Ammon's horn (tissue), 1 donor: ENCODE measurements at places on chromosomes 2 and 18.
A peak's percentile ranks its signal among the peaks of the same experiment; 100 is the strongest.

DNA sequence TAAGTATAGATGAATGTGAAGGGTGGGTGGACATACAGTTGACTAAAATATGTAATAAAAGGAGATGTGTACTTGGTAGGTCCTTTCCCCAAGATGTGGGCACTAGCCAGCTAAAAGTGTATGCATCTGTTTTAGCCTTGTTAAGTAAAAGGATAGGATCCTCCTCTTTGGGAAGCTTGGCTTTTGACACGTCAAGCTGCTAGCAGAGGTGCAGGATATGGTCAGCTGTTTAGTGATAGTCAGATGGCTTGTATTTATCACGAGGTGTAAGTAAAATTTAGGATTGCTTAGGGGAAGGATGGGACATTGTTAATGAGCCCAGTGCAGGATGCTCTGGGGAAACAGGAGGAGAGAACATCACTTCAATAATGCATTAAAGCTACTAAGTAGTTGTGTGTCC, 1.5 kb downstream of the MFSD6 start:
- no peak for DNase-seq

DNA sequence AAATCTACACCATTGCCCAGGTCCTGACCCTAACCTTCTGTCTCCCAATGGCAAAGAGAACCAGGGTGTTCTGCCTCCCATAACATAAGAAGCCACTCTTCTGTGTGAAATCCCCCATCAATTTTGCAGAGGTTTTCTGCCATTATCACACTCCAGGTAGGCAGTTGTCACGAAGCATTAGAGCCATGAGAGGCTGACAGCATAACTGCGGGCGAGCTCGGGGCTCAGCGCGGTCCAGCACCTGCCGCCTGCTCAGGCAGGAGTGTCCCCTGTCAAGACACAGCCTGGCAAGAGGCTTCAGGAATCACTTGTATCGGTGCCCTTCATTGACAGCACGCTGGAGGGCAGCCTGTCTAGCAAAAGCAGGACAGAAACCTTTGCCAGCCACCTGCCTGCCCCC, 251.2 kb downstream of the SATB2 start:
- DNase-seq, result no peak

GRCh38 chr2:26033270-26033817, 540 bp upstream of the RAB10 start:
- peak; percentile 70 for DNase-seq

DNA sequence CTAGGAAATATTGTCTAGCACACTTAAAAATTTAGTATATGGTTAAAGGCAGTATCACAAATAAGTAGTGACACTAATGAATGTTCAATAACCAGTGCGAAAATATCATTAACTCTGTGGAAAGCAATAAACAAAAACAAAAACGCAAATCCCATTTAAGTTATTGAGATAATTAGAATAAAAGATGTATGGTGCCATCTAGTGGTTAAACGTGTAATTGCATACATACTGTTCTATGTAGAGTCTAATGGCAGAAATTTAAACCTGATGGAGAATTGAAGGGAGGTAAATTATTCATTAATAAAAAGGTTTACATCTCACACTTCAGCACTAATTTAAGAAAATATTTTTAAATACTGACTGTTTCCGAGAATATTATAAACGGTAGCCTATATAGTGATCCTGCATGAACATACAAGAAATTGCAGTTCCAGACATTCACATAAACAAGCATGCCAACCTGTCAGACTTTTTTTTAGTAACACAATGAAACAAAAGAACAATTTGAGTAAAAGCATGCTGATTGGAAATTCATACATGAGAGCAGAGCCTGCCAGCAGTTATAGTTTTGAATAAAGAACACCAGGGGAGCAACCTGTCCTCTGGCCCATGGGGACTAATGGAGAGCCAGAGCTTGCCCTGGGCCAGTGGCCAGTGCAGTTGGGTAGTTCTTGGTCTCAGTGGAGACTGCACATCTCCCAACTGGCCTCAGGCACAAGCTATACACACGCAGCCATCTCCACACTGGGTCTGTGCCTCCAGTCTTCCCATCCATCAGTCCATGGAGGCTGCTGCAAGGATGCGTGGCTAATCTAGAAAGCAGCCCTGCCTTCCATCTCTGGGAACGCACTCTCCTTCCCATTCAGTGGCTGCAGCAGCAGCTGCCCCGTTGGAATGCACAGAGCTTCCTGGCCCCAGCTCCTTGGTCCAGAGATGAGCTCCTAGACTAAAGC, 28.0 kb downstream of the GCG start:
- DNase-seq, result peak; percentile 74

DNA sequence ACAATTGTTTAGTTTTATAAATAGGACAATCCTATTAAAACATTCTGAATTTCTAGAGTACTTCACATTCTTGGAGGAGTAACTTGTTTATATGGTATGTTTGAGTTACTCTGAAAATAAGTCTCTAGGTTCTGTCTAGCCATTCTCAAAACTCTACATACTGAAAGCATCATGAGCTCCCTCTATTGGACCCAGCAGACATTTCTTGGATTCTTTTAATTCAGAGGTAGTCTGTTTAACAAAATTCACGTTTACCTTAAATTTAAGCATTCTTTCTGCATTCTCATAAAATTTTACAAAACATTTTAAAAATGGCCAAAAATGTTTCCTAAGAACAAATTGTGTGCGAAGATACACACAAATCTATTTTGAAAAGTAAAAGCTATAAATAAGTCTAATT, 15.3 kb downstream of the SP9 start:
- no peak for DNase-seq

DNA sequence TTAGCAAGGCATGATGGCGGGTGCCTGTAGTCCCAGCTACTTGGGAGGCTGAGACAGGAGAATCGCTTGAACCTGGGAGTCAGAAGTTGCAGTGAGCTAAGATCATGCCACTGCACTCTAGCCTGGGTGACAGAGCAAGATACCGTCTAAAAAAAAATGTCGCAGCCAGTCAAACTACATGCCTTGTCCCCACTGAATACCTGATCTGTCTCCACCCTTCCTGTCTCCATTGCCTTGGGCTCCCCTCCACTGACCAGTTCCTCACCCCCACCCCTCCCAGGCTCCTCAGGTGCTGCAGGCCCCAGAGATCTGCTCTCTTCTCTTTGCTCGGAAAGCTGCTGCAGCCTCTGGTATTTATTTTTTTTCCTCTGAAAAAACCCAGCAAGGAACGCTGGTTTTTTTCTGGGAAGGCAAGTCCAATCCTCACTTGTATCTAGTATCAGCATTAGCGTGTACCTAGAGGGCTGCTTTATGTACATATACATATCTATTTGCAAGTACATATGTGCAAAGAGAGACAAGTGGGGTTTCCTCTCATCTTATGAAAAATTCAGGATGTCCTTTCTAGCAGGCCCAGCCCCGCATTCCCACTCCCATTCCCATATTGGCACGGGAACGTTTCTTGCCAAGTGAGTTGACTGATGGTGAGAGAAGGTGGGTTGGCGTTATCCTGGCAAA, 4.4 kb downstream of the PSD4 start:
- no peak for DNase-seq

- no peak for DNase-seq
Observed at GRCh38 chr2:680496-680895, 3.3 kb upstream of the TMEM18 start.

DNA sequence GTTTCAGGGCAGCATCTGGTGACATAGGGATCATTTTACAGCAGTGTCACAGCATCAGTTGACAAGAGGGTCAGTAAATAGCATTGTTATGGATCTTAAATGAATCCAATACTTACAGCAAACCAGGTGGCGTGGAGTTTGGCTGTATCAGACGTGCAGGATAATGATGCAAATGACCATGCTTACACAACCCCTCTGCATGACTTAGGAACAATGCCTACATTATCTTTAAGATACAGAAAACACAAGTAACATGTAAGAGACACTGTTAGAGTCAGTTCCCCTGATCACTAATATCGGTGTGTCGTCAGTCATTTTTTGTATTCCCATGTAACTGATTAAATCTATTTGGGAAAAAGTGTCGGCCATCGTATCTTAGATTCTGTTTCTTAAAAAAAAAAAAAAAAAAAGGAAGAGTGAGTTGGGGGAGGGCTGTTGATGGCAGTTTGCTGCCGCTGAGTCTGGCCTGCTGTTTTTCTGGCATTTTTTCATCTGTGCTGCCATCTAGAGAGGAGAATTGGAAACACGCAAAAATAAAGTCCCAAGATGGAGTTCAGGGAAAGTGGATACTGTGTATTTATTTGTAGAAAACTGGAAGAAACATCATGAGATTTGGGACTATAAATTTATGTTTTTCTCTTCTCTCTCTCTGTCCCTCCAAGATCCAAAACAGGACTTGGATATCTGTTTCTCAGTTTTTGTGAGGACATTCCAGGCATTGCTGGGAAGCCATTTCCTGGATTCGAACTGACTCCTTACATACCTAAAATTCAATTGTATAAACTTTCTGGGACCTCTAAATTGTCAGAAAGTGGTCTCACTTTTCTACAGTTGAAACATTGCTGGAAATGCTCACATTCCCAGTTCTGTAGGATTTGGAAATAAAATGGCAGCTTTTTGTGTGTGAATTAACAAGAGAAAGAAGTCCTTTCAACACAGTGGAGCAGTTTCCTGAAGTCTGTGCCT, 60.3 kb upstream of the AGPS start:
- DNase-seq, result peak; percentile 83

GRCh38 chr2:32780961-32781360, 153.1 kb downstream of the TTC27 start:
- DNase-seq, result no peak

DNA sequence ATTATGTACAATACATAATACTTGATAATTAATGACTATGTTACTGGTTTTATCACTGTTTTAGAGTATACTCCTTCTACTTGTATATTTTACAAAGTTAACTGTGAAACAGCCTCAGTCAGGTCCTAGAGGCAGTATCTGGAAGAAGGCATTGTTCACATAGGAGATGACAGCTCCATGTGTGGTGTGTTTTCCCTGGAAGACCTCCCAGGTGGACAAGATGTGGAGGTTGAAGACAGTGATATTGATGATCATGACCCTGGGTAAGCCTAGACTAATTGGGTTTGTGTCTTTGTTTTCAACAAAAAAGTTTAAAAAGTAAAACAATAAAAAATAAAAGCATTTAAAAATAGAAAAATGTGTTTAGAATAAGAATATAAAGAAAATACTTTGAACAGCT, 96.4 kb downstream of the TRIB2 start:
- no peak for DNase-seq

DNA sequence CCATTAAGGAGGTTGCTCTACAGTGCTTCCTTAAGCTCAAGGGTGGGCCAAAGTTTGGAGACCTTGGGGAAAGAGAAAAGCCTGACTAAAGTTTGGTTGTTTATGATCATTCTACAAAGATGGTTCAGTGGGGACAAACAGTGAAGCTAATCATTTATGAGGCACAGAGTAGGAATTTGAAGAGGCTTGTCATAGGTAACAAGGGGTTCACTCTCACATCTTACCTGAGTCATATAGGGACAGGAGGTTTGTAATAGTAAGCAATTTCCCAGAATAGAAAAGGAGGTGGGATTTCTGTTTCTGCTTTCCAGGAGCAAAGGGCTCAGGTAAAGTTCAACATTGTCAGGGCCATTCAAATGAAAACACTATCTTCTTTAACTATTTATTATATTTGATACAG, 787.9 kb downstream of the CPS1 start:
- DNase-seq, result no peak

- no peak for DNase-seq
Observed at GRCh38 chr2:117794668-117795067, 19.8 kb upstream of the DDX18 start.

GRCh38 chr2:168851674-168852320, 38.4 kb downstream of the SPC25 start:
- no peak for DNase-seq

- DNase-seq, result no peak
Observed at GRCh38 chr2:232549655-232550353, 553 bp downstream of the TIGD1 start.

GRCh38 chr18:14921547-14921946, 173.6 kb downstream of the ANKRD30B start:
- no peak for DNase-seq

DNA sequence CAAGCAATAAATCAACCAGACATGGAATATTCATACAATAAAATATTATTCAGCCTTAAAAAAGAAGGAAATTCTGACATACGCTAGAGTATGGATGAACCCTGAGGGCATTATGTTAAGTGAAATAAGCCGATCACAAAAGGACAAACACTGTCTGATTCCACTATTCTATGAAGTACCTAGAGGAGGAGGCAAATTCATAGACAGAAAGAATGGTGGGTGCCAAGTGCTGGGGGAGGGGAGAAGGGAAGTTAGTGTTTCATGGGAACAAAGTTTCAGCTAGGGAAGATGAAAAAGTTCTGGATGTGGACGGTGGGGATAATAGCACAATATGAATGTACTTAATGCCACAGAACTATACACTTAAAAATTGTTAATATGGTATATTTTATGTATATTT, 19.8 kb downstream of the SMAD7 start:
- no peak for DNase-seq
